ENCODE measurements at places on chromosomes 1 and 21.

DNA sequence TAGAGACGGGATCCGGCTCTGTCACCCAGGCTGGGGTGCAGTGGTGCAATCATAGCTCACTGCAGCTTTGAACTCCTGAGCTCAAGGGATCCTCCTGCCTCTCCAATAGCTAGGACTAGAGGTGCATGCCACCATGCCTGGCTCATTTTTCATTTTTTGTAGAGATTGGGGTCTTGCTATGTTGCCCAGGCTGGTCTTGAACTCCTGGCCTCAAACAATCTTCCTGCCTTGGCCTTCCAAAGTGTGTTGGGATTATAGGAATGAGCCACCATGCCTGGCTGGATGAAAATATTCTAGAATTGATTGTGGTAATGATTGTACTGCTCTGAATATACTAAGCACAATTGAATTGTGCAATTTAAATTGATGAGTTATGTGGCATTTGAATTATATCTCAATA is 21.9 kb downstream of the ZMYM4 start:
- DNase-seq, result no peak

- DNase-seq, result no peak
Observed at GRCh38 chr1:186073697-186074096, 301.4 kb downstream of the TPR start.

- no peak for DNase-seq
Observed at GRCh38 chr1:88678405-88678804, 5.7 kb upstream of the PKN2 start.

GRCh38 chr21:42790520-42791065 is 88.7 kb downstream of the WDR4 start:
- DNase-seq, result no peak

DNA sequence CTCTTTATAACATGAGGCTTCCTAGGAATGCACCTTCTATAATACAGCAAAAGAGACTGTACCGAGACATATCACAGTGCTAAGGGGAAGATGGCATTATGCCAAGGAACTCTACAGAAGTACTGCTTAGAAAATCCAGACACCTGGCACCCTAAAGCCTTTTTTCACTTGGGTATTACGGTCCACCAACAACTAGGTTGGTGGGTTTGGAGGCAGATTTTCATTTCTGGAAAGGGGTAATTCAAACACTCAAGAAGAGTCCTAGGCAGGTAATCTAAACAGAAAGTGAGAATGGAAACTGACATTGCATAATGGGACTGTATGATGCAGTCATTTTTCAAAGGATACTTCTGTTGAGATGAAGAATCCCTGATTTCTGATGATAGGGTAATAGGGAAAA is 19.6 kb downstream of the SCMH1 start:
- no peak for DNase-seq

GRCh38 chr1:36160949-36161485 is 5.1 kb downstream of the MAP7D1 start:
- no peak for DNase-seq

DNA sequence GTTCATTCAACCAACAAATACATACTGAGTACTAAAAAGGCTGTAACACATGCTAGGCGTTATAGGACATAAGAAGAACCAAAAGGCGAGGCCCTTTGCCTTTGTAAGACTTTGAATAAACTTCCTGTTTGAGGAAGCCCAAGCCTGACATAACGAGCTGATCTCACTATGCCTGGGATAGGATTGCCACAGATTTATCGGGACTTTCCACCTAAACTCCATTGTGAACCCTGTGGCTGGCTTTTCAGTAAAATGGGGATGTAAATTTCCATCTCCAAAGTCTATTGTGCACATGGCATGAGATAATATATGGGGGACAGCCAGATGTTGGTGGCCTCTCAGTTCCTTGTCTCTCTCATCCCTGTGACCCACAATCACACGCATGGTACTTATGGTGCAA is 41.9 kb downstream of the LMO4 start:
- DNase-seq, result no peak

DNA sequence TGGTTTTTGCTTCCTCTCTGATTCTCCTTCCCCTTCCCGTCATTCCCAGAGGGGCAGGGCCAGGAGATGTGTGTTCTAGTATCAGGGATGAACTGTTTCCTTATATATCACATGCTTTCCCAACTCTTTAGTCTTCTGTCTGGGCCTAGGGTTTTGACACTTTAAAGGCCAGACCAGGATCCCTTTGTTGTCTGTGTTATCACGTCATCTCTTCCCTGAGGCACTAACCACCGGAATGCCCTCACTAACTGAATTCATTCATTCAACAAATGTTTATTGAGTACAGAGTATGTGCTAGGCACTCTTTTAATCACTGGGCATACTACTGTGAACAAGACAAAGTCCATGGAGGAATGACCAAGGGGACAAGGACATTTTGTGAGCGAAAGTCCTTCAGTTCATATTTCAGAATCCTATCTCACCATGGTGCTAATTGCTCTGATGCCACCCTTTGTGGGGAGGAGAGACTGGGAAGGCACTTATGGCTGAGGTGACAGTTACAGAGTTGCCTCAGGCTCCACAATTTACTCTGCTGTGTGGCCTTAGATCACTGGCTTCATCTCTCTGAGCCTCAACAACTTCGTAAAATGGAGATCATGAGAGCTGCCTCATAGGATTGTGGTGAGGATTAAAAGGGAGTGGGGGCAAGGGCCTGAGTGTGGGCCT is 12.0 kb upstream of the ZNF362 start:
- no peak for DNase-seq

GRCh38 chr1:115908565-115909274 is 67.6 kb upstream of the SLC22A15 start:
- DNase-seq, result no peak

DNA sequence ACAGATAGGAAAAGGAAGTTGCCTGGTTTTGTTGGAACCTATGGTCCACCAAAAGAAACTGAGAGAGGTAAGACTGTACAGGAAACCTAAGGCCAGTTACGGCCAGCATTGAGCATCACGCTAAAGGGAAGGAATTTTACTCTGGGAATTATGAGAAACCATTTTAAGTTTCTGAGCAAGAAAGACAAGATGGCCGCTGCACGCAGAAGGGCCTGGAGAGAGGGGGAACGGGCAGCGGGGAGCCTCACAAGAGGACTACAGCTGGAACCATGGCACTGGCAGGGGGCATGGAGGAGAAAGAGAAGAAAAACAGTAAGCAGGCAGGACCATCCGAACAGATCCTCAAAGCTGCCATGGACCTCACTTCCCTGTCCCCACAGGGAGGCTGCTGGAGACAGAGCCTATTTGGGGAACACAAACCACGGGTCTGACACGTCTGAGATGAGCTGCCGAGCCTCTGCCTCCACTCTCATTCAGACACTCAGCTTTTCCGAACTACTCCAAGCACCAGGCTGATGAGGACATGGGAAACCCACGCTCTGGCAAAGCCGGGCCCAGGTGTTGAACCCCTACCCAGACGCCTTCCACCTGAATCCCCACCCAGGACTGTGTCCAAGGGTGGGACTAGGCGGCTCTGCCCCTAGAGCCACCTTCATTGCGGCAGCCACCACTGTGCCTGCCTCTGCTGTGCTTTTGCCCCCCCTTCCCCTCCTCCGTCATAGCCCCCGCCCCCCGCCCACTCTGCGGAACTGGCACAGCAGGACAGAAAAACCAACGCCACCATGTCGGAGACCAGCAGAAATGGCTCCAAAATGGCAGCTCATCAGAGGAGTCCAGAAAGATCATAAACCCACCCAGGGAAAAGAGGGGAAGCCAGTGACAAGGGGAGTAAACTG is 69.0 kb downstream of the CD46 start:
- DNase-seq, result no peak

- no peak for DNase-seq
Observed at GRCh38 chr1:172851856-172852255, 193.0 kb downstream of the FASLG start.

DNA sequence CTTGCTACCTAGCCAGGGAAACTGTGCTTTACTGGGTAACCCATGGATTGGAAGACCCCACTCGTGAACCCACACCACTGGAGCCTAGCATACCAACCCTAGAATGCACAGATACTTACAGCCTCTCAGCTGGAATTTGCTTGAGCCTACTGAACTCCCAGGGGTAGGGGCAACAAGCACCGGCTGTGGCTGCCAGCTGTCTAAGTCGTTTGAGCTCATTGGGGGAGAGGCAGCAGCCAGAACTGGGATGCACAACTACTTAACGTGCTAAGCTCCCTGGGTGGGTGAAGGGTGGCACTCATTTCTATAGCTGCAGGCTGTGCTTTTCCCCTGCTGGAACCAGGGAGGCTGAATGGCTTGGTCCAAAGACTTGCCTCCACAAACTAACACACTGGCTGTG is 212.4 kb downstream of the ZNF648 start:
- no peak for DNase-seq

- no peak for DNase-seq
Observed at GRCh38 chr1:115082949-115083348, 6.4 kb downstream of the TSPAN2 start.

- no peak for DNase-seq
Observed at GRCh38 chr1:57797084-57797483, 373.2 kb upstream of the DAB1 start.

GRCh38 chr1:90840352-90840751 is 123.2 kb upstream of the BARHL2 start:
- DNase-seq, result no peak

DNA sequence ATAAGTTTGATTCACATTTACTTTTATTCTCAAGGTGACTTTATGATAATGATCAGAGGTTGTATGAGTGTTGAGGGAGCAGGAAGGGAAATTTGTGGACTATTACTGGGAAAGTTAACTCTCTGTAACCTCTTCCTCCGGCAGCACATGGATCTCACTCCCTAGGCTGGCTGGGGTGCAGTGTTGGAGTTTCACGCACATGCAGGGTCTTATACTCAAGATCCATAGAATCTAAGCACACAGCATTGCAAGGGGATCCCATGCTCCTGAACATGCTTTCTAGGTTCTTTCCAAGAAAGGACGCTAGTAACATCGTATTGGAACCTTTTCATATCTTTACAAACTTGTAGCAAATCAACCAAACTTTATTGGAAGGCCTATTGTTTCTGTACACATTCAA is 757.6 kb upstream of the TPTE start:
- no peak for DNase-seq

- no peak for DNase-seq
Observed at GRCh38 chr1:10438677-10439163, 8.5 kb downstream of the CENPS start.

GRCh38 chr1:204696606-204697005 is 11.1 kb upstream of the LRRN2 start:
- no peak for DNase-seq

DNA sequence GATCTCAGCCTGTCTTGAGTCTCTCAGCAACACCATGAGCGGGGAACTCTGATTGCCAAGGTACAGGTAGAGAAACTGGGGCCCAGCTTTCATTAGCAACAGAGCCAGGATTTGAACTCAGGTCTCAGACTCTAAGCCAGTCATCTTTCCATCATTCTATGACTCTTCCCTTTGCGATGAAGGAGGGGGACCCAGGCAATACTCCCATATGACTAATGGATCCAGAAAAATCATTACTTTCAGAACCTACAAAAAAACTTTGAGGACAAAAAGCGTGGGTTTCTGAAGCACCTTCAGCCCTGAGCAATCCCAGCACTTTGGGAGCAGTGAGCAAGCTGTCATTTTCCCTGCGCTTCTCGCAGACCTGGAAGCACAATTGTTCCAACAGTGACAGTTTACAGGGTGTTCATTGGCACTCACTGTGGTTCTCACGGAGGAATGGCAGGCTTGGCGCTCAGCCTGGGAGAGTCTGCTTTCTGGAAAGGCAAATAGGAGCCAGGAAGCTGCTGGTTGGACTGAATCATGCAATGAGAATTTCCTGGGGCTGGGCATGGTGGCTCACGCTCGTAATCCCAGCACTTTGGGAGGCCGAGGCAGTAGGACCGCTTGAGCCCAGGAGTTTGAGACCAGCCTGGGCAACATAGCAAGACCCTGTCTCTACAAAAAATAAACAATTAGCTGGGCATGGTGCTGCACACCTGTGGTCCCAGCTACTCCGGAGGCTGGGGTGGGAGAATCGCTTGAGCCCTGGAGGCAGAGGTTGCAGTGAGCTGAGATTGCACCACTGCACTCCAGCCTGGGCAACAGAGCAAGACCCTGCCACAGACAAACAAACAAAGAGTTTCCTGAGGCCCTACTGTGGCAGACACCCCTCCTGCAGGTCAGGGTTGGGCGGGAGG is 40.1 kb downstream of the SLC2A7 start:
- no peak for DNase-seq

GRCh38 chr1:22325531-22326371 is 125.9 kb upstream of the ZBTB40 start:
- no peak for DNase-seq

DNA sequence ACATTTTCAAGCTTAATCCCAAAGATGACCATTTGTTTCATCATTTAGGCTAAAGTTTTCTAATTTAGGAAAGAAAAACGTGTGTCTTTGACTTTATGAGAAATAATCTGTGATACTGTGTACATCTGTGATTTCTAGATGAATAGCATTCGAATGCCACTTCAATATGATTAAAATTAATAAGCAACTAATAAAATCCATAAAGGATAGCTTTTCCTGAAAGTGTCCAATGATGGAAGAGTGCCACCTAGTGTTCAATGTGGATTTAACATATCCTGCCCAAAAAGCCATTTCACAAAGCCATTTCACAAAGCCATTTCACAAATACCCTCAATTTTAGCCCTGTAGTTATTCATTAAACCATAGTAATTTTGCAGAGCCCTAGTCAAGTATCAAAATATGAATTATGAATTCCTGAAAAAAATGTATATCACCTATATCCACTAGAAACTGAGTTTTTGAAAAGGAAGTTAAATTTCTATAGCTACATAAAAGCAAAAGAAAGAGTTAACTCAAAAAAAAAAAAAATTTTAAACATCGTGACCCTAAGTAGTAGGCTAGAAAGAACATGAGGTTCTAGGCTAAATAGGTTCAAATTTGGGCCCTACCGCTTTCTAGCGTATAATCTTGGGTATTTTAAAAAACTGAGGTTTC is 19.1 kb downstream of the NME7 start:
- DNase-seq, result no peak

GRCh38 chr1:1088801-1089680 is 14.9 kb upstream of the RNF223 start:
- no peak for DNase-seq

- DNase-seq, result no peak
Observed at GRCh38 chr1:179888071-179888470, 6.0 kb downstream of the TOR1AIP1 start.

GRCh38 chr1:34070201-34070836 is 94.7 kb downstream of the CSMD2 start:
- DNase-seq, result no peak

- DNase-seq, result no peak
Observed at GRCh38 chr1:23135268-23135667, 33.4 kb downstream of the LUZP1 start.

DNA sequence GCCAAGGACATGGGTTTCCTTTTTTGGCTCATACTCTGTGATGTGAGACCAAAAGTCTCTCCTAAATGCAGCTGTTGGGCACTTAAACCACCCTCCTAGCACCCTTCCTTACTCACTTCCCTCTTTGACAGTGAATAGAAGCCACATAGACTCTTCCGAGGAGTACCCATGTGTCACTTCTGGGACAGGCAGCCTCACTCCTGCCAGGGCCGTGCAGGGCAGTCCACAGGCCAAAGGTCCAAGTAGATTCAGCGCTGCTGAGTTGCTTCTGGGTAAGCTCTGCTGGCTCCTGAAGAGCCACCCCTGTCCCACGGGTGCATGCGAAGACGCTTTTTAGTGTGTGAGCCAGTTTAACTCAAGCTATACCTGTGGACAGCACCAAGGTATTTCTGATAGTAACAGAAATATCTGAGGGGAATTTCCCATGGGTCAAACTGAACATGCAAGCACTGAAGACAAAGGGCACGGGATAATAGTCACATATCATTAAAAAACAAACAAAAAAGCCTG is 36.8 kb upstream of the BMP8B start:
- DNase-seq, result no peak

- no peak for DNase-seq
Observed at GRCh38 chr1:196684476-196684875, 32.6 kb downstream of the CFH start.

GRCh38 chr1:145795257-145795881 is 28.5 kb downstream of the RNF115 start:
- no peak for DNase-seq
